ENCODE measurements at places on chromosomes 11 and 22. TPM values are rescaled to one million over a fixed set of nuclear protein-coding genes. Genes with fewer than 3 reads are reported as not detected.

DNA sequence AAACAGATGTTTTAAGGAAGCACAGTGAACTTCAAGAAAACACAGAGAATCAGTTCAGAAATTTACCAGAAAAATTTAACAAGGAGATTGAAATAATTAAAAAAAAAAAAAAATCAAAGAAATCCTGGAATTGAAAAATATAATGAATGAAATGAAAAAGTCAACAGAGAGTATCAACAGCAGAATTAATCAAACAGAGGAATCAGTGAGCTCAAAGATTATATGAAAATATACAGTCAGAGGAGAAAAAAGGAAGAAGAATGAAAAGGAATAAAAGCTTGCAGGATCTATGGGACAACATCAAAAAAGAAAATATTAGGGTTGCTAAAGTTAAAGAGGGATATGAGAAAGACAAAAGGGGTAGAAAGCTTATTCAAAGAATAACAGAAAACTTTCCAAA, 82.3 kb downstream of the XRRA1 start:
- no peak for DNase-seq

- DNase-seq, result no peak
Measured at GRCh38 chr11:75286826-75287465, 46.4 kb downstream of the TPBGL start.

DNA sequence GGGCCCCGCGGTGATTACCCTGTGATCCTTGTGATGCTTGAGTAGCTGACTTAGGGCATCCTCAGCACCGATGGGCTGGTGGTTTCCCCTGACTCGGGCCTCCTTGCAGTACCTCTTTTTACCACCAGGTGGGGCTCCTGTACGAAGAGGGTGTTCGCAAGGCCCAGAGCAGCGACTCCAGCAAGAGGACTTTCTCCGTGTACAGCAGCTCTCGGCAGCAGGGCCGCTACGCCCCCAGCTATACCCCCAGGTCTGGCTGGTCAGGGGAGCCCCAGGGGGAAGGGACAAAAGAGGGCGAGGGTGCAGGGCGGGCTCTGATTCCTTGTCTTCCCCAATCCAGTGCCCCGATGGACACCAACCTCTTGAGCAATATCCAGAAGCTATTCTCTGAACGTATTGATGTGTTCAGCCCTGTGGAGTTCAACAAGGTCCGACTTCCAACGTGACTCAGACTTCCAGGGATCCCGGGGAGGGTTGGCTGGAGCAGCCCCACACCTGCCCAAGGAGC, 1.3 kb upstream of the TM7SF2 start:
- peak; percentile 79 for DNase-seq

GRCh38 chr11:112318184-112318591, 57.5 kb upstream of the PLET1 start:
- peak; percentile 92 for DNase-seq

DNA sequence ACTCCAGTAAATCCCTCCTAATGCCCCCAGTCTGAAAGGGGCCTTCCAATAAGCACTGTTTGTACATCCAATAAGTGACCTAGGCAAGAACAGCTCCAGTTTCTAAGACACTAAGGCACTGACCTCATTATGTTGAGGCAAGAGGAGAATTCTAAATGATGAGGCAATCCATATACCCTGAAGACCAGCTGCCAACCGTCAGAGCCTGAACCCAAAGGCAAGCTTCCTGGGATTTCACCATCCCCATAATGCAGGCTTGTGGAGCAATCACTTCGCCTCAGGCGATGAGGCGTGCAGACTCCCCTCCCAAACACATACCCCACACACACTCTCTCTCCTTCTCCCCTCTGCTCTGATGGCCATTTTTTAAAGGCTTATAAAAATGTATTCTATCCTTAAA, 49.5 kb downstream of the LGR4 start:
- DNase-seq, result peak; percentile 94

DNA sequence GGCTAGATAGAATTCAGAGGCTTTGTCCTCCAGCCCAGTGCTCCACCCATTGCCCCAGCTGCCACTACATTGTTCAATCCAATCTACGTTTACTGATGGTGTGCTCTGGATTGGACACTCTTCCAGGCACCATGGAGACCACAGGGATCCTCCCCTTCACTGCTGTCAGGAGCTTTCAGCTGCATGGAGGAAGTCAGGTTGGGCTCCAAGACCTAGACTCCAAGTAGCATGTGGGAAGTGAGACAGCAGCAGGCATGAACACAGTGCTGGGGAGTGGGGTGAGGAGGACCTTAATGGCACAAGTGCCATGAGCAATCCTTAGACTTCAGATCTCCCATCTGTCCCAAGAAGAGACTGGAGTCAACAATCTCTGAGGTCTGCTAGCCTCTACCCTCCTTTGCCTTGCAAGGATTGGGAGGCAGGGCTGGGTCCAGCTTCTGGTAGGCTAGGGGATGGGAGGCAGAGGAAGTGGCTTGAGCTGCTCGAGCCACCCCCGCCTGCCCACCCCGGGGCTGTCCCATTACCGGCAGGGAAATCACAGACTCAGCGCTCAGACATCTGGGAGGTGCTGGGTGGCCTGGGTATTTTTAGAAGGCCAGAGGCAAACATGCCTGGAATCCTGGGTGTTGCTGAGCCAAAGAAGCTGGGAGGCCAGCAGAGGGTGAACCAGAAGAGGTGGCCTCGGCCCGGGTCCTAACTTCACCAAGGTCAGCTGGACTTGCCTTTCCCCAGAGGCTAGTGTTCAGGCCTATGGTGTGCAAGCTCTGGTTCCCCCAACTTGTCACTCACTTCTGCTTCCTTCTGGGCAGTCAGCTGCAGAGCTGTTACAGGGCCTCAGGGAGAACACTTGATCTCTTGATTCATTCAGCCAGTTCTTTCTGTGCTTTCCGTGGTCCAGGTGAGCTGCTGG, 15.2 kb upstream of the FCHSD2 start:
- peak; percentile 68 for DNase-seq

DNA sequence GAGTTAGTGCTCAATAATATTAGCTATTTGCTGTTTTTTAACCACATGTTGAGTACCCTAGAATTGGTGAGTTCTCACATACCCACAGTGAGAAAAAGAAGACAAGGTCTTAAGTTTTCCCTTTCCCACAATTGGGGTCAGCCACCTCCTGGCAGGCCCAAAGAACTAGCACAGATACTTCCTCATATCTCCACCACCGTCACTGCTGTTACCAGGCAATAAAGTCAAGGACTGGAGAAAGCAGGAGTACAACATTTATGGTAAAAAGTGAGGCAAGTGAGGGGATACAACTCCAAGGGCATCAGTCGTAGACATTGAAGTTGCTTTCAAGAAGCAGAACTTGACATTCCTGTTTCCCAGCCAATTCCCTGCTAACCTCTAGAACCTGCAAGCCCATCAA, 19.6 kb downstream of the ELP4 start:
- DNase-seq, result no peak

DNA sequence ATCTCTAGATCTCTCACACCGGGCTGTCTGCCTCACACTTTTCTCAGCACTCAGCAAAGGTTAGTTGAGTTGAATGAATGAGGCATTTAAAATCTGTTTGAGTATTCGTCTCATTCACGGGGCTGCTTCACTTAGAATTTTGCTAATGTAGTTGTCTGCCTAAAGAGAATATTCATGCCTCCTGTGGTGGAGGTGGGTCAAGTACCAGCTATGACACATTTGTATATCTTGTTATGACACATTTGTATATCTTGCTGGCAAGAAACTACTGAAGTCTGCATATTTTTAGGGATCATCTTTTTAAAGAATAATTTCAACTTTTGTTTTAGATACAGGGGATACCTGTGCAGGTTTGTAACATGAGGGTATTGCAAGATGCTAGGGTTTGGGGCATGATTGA, 43.1 kb downstream of the LDLRAD3 start:
- DNase-seq, result no peak

DNA sequence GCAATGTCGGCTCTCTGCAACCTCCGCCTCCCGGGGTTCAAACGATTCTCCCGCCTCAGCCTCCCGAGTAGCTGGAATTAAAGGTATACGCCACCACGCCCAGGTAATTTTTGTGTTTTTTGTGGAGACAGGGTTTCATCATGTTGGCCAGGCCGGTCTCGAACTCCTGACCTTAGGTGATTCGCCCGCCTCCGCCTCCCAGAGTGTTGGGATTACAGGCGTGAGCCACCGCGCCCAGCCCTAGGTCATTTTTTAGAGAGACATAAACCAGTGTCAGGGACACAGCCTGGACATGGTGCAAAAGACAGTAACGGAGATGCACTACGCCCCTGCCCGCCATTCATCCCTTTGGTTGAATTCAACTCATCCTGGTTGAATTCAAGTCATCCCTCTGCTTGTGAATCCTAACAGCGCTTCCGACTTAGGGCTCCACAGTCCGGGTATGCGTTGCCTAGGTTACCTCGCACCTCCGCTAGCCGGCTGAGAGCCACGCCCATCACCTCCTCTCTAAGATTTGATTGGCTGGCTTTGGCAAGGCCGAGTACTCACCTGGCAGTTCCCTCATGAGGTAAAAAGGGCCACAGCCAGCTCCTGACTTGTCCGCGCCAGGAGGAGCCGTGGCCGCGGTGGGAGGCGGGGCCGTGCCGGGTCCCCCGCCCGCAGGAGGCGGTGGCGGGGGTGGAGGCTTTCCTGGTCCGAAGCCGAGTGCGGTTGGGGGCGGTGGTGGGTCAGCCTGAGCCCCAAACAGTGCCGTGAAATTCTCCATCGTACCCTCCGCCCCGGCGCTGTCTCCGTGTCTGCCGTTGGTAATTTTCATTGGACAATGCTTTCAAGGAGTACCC, at the start of gene MED19:
Gene MED19 (minus strand): TSS at position 802 of the 842 bp plus-strand sequence. CDS start 36 bp downstream, at position 766.
- peak; percentile 80 for DNase-seq

GRCh38 chr11:102320679-102321078, 3.4 kb downstream of the BIRC3 start:
- no peak for DNase-seq

DNA sequence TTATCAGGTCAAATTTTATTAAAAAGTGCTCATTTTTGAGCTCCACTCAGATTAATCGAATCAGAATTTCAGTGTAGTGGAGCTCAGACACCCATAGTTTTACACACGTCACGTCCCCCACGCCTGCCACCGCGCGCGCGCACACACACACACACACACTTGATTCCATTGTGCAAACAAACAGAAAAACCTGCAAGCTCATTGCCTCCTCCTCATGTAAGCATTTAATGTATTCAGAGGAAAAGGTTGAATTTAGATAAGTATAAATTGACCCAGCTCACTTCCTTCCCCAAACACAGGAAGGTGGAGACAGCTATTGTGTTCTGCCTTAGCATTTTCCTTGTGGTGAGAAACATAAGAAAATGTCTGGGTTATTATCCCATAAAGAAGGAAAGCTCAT, 336.7 kb downstream of the LUZP2 start:
- no peak for DNase-seq

DNA sequence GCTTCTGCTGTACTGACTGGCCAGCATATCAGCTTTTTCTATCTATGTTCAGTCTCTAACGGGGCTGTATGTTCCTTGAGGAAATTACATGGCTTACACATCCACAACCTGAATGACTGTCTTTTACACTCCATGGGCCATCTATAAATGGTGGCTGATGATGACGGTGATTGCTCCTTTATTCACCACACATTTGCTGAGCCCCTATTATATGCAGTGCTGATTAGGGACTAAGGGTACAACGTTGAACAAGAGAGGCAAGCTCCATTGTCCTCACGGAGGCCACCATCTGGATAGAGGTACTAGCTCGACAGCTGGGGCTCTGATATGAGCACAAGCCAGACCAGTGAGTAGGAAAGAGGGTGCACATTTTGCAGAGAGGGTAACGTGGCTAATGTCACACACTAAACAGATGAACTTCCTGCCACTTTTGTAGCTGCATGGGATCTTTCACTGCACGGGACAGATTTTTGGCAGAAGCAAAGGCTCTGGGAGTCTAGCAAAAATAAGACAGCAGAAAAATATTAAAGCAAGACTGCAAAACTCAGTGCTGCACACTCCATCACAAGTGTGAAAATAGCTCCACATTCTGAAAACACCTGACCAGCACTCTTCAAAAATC, 30.6 kb downstream of the DRD2 start:
- DNase-seq, result no peak

DNA sequence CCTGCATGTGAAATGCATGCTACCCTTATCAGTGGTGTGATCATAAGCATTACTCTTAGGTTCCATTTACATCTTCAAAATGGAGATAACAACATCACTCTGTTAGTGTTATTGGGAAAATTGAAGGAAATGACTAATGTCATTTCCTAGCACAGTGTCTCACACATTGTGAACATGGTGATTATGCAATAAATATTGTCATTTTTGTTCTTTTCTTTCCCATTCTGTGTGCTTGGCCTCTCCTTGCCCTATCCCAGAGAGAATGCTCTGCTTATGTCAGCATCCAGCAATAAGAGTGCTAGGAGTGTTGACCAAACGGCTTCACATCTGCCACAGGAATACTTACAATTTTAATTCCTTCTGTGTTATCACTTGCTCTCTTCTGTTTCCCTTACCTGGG, 1024.1 kb upstream of the CCDC90B start:
- DNase-seq, result no peak

GRCh38 chr11:117438371-117439000, 110.8 kb downstream of the CEP164 start:
- no peak for DNase-seq

- DNase-seq, result peak; percentile 80
Measured at GRCh38 chr11:236774-237767, at the start of gene PSMD13. PSMD13 (plus strand) TSS chr11:236976; CDS start chr11:237050, 74 bp downstream.

- DNase-seq, result no peak
Measured at GRCh38 chr11:1088927-1089737, 14.5 kb downstream of the MUC2 start.

CCDC81 gene
- total RNA-seq, result 26.8 TPM

SCGB1D2 gene
- total RNA-seq, result not detected

MUC6 gene
- total RNA-seq, result not detected

MYO7A gene
- 0.43 TPM for total RNA-seq

OR4A5 gene
- total RNA-seq, result not detected

SLC17A6 gene
- total RNA-seq, result not detected

SPON1 gene
- total RNA-seq, result 0.43 TPM

CARD18 gene
- under 0.01 TPM for total RNA-seq

All from fibroblast of villous mesenchyme (primary cell).